Aortic smooth muscle cell (primary cell): ENCODE measurements at places on chromosomes 5 and 9. TPM values are rescaled to one million over a fixed set of nuclear protein-coding genes. Genes with fewer than 3 reads are reported as not detected.

NOL8 gene
- total RNA-seq = 23.6 and 26.5 TPM in 2 replicates

ADAMTS16 gene
- under 0.01 TPM in 1 of 2 replicates, not detected in the other for total RNA-seq

FBP2 gene
- 0.06 TPM in 1 of 2 replicates, not detected in the other for total RNA-seq

BTNL9 gene
- not detected in 2 replicates for total RNA-seq

PCDHB5 gene
- total RNA-seq = 1.4 and 1.8 TPM in 2 replicates
